ENCODE measurements at places on chromosomes 5 and 9. TPM values are rescaled to one million over a fixed set of nuclear protein-coding genes. Genes with fewer than 3 reads are reported as not detected.

The PCDHGB6 gene
- total RNA-seq = 0.97 TPM

The NXNL2 gene
- not detected for total RNA-seq

The TNFAIP8 gene
- total RNA-seq = 12.3 TPM

The LCN12 gene
- total RNA-seq = not detected

The DNAJC18 gene
- total RNA-seq = 8.4 TPM

The SHB gene
- total RNA-seq = 10.4 TPM

The AGXT2 gene
- not detected for total RNA-seq

The BRINP1 gene
- not detected for total RNA-seq

The MEIKIN gene
- not detected for total RNA-seq

The PFN3 gene
- not detected for total RNA-seq

The CCL28 gene
- total RNA-seq = 0.65 TPM

The OR13D1 gene
- total RNA-seq = not detected

The OLFML2A gene
- total RNA-seq = 0.32 TPM

The SAXO1 gene
- not detected for total RNA-seq

The NPR3 gene
- total RNA-seq = 2.3 TPM

The FOXD4 gene
- total RNA-seq = not detected

The PRKACG gene
- total RNA-seq = not detected

The NDUFS6 gene
- 47.3 TPM for total RNA-seq

The FOXD4L3 gene
- total RNA-seq = not detected

The NRG2 gene
- under 0.01 TPM for total RNA-seq

The TMED9 gene
- 215 TPM for total RNA-seq

The NSUN2 gene
- 67.2 TPM for total RNA-seq

The C5orf46 gene
- total RNA-seq = 1.1 TPM

The IL31RA gene
- total RNA-seq = 0.15 TPM

The CYLC2 gene
- total RNA-seq = not detected

The GAS1 gene
- 0.76 TPM for total RNA-seq

The ENG gene
- total RNA-seq = 38.3 TPM

The STOML2 gene
- 332 TPM for total RNA-seq

The FAM221B gene
- total RNA-seq = not detected

The TNC gene
- 4.6 TPM for total RNA-seq

The SLC1A3 gene
- 1.2 TPM for total RNA-seq

The TMEM232 gene
- 1.5 TPM for total RNA-seq

The SPINK4 gene
- total RNA-seq = not detected

Data from epithelial cell of umbilical artery (primary cell).